ENCODE measurements at places on chromosomes 3 and 15.

GRCh38 chr3:177459401-177459800 is 262.1 kb upstream of the TBL1XR1 start:
- DNase-seq: no peak

DNA sequence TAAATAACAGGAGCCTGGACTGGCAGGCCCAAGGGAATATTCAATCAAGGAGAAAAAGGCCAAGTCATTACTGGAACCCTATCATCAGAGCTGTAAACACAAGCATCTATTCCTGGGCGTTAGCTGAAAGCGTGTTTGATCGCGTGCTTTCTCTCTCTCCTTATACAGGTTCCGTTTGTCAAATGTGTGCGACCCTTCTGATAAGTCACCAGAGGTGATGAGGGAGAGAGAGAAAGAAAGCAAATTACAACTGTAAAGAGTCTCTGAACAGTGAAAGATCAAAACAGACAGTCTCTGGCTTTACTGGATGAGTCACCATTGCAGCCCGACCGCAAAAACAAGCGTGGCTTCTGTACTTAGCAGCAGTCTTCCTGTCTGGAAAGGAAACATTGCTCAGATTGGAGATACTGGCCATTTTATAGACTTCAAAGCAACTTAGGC is 39.5 kb upstream of the TPRG1 start:
- no peak for DNase-seq

DNA sequence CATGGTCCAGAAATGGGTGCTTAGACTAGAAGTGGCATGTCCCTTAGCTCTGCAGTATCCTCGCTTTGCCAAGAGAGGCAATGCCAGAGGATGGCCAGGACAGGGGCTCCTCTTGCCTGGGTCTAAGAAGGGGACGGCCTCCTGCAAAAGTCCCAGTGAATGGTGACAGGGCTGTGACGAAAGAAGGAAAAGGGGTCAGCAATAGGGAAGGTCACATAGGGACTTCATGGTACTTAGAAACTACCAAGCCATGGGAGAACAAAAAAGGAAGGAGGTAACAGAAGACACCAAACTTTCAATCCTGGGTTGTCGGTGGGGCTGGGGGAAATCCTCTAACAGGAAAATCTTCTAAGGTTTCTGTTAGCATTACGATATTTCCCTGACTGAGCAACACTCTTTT is 36.2 kb upstream of the ATOSA start:
- no peak for DNase-seq

- no peak for DNase-seq
These were observed 28.8 kb downstream of the SIAH2 start for GRCh38 chr3:150733936-150734794.

DNA sequence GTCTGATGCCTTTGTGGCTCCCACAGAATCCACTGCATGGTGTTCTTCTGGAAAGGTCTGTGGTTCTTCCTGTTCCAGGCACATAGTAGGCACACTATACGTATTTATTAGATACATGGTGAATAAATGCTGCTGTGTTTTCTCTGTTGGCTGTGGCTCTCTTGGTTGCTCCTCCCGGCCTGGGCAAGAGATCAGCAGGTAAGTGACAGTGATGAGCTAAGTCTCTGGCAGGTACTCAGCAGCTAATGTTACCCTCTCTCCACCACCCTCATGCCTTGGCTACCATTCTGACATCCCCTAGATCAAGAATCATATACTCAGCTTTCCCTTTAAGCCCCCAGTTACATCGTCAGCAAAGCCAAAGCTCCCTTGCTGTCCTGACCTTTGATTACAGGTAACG is 8.4 kb downstream of the SV2B start:
- no peak for DNase-seq

- DNase-seq: no peak
These were observed 41.5 kb downstream of the CHD2 start for GRCh38 chr15:92941668-92942067.

- no peak for DNase-seq
These were observed 25.5 kb downstream of the CD276 start for GRCh38 chr15:73709686-73710085.

Measured in 8988T (cell line).